ENCODE measurements at places on chromosomes 1 and 21.

- DNase-seq, result no peak
Measured at GRCh38 chr1:243513726-243514491, 258.1 kb downstream of the SDCCAG8 start.

DNA sequence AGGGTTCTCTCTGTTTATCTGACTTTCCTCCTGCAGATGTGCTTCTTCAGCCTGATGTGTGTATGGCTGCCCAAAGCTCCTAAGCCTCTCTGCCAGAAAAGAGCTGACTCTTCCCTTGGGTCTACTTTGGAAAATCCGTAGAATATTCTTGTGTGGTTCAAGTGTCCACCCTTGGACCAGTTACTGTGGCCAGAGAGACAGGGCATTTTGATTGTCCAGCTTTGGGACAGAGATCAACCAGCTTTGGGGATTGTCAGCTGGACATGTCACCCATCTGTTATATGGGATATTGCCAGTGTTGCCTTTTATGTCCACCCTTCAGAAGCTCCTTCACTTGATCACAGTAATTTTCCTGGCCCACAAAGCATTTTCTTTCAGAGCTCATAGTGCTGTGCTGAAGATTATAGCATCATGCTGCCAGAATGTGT, 126.2 kb upstream of the L1TD1 start:
- DNase-seq, result no peak

GRCh38 chr1:29269382-29269781, 33.1 kb downstream of the PTPRU start:
- DNase-seq, result no peak

- DNase-seq, result no peak
Measured at GRCh38 chr1:90591355-90591969, 125.6 kb downstream of the BARHL2 start.

DNA sequence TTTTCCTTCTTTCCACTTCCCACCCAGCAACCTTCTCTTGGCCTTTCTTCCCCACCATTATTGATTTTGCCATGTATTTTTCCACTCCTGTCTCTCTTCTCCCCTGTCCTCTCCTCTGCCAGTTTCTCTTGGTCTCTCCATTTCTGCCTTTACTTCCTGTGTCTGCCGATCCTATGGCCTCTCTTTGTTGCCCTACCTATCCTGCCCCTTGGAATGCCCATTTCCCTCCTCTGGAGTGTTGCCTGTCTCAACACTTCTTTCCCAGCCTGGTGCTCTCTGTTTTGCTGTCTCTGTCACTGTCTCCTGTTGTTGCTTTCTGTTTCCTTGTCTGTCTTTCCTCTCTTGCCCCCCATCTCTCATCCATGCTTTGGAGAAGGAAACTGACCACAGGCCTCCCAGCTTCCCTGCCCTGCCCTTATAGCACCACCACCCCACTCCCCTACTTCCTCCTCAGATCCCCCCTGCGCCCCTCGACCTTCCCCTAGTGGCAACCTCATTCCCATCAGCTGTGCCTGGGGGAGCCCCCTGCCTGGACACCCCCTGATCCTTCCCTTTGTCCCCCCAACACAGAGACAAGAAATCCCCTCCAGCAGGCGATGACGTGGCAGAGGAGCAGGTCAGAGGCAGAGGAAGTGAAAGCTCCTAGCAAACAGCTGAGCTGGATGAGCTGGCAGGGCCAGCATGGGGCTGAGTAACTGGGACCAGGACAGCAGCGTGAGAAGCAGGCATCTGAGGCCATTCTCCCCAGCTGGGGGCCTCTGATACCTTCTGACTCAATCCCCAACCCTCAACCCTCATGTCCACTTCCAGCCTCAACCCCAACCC, 6.6 kb upstream of the ETV3L start:
- no peak for DNase-seq

GRCh38 chr1:225406976-225407725, 20.7 kb downstream of the LBR start:
- no peak for DNase-seq

- DNase-seq, result no peak
Measured at GRCh38 chr1:59672851-59673572, 141.7 kb upstream of the HOOK1 start.

GRCh38 chr1:15160626-15161025, 7.1 kb downstream of the TMEM51 start:
- DNase-seq, result no peak

DNA sequence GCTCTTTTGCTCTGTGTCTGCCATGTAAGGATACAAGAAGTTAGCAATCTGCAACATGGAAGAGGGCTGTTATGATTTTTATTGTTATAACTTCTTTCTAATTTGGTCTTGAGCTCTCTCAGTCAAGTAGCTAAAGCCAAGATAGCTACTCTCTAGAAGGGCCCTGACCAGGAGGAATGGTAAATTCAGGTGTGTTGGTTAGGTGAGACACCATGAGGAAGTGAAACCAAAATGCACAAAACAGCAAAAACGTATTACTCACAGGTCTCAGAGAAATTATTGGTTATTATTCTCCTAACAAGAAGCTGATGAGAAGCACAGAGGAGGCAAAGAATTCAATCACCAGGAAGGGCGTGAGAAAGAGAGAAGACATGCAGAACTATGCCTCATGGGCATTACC, 51.8 kb upstream of the INSL5 start:
- no peak for DNase-seq

DNA sequence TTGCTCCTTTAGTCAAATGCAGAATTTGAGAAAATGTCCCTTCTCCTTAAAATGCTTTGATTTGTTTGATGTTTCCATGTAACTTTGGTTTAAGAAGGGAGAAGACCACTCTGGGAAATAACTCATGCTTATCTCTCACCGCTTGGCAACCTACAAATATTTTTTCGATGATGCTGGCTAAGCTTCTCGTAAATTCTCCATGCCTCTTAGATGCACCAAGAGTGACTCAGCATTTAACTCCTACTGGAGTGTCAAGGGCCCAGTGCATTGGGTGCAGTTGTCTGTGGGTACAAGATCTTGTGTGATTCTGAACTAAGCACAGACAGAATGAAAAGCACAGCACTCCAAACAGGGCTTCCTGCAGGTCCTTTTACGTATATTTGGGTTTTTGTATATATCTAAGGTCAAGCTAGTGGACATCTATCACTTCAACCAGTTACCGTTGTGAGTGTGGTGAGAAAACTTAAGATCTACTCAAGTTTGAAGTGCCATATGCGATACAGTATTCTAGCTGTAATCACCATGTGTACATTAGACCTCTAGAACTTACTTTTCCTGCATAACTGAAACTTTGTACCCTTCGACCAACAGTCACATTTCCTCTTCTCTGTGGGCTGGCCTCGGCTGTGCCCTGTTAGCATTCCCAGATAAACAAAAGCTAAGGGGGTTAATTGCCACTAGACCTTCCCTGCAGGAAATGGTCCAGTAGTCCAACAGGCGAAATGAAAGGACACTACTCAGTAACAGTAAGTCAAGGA, 55.8 kb downstream of the COL18A1 start:
- DNase-seq, result no peak

GRCh38 chr1:119946724-119947123, 50.4 kb upstream of the ADAM30 start:
- DNase-seq, result no peak
